Panc1 (cell line): ENCODE measurements at places on chromosomes 16 and 17.

DNA sequence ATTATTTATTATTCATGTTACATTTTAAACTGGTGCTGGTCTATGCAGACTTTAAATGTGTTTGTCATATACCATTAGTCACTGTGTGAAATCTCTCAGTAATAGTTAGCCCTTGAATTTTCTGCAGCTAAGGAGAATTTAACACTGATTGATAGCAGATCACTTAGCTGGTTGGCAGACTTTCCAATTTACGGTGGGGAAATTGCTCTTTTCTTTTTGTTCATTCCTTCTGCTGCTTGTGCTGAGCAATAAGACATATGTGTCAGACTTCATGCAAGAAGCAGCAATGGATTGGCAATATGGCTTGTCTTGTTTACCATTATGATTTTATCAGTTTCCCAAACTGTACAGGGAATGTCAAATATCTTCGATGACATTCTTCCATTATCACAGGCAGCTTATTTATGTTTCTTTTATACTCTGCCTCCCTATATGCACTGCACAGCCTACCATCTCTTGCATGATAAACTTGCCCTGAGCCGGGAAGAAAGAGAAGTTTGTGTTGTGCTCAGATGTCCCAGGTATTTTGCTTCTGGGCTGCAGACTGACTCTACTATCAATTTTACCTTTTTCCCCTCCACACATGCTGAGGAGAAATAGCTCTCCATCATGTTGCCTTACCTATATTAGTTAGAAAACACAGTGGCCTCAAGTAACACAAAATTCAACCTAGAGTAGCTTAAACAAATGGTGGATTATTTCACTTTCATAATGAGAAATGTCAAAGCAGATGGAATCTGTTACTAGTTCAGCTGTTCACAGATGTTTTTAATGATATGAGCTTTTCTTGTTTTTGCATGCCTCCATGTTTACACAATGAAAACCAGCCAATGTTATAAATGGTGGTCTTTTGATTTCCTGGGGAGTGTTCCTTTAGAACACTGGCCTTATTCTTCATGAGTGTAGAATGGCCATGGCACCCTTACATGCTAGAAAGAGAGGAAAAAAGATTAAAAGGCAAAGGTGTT is 968.1 kb upstream of the GOT2 start:
- DNase-seq, result no peak

- DNase-seq, result no peak
These were observed 831 bp downstream of the RPL13 start for GRCh38 chr16:89561142-89561883.

- DNase-seq, result no peak
These were observed 408.0 kb downstream of the SLC39A11 start for GRCh38 chr17:72684405-72685020.

GRCh38 chr16:73615071-73615940 is 567.4 kb upstream of the ZFHX3 start:
- no peak for DNase-seq

DNA sequence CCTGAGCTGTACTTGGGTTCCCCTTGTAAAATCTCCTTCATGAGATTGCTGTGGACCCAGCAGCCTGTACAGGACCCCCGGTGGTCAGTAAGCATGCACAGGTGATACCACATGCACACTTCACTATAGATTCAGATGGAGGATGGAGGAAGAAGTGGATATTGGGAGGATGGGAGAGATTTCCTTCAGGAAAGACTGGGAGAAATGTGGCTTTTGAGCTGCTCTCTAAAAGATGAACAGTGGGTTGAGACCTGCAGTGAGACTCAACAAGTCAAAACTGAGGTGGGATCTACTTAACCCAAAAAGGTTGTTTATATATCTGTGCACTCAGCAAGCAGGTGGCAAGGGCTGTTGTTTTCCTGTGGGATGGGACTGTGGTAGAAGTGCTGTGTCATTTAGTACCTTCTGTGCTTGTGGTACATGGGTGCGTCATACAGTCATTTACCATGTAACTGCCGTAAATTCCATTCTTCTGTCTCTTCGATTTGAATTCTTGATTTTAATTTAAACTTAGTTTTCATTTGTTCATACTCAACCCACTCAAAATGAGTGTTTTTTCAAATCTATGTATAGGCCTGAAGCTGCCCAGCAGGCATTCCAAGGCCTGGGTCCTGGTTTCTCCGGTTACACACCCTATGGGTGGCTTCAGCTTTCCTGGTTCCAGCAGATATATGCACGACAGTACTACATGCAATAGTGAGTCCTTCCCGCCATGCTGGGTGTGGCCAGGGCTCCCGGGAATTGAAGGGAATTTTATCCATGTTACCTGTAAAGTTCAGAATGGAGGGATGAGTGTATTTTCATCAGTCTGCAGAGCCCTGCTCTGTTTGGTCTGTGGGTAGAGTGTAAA is 6.9 kb downstream of the HERPUD1 start:
- DNase-seq, result no peak

GRCh38 chr17:732067-732901 is at the start of gene TLCD3A:
TLCD3A (plus strand) TSS chr17:732596; CDS start chr17:732648, 52 bp downstream.
- no peak for DNase-seq

DNA sequence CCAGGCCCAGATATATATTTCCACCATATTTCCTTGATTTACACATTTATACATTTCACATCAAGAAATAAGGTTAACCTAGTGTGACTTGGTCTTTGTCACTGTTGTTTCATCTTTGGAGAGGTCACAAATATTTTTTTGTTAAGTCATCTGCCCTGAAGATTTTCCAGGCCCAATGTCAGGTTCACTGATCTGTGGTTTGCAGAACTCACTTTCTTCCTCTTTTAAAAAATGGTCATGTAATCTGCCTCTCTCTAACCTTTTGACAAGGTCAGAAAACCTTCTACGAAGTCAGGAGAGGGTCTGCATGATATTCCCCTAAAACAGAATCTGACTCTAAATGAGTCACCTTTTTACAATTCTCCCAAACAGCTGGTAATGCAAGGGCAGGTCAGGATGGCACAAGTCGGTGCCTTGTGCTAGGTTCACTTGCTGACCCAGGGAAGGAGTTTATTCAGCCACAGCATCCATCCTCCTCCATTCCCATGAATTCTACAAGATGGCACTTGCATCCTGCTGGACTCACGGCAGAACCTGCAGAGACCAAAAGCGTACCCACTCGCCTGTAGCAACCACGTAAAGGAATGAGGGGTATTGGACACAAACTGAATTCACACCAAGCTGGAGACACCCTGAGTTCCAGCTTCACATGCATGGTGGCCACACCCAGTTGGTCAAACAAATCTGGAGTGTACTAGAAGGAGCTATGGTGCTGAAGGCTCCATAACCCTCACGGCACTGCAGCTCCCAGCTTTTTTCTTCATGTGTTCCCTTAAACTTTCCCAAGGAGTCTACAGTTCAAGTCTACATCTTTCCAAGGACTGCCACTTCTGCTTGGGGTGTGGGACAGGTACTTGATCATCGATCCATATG is 1.6 kb upstream of the KIAA0513 start:
- no peak for DNase-seq

DNA sequence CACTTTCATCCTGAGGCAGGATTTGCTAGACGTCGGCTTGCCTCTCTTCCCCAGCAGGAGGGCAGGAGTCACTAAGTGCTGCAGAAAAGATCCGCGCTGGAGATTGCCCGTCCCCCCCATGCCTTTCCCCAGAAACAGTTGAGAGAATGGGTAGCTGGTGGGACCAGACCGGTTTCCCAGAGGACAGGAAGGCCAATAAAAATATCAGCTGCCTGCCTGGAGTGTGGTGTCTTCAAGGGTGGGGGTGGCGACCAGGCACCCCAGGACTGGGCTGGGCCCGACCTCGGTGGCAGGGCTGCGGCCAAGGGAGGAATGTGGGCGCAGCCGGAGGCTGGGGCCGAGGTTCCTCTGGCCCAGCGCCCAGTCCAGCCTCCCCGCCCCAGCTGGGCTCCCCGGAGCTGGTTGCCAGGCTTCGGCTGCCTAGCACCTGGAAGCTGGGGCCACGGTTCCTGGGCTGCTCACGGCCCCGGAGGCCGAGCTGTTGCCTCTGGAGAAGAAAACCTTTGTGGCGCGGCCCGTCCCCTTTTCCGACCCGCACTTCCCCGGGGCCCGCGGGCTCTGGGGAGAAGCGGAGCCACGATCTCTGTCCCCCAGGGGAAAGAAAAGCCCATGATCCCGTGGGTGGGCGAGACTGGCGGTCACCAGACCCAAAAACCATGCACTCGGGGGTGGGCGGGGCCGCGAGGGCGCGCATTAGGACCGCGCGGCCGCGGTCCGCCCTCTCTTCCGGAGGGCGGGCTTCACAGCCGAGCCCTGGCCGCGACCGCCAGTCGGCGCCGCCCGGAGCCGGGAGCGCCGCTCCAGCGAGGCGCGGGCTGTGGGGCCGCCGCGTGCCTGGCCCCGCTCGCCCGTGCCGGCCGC is at the start of gene TRAF4:
TSS of gene TRAF4 (plus strand) at position 769 of the 861 bp plus-strand sequence. CDS start 102 bp downstream, outside the sequence.
- DNase-seq, result no peak

- no peak for DNase-seq
These were observed 55.4 kb upstream of the HAPSTR1 start for GRCh38 chr16:9035996-9036395.

DNA sequence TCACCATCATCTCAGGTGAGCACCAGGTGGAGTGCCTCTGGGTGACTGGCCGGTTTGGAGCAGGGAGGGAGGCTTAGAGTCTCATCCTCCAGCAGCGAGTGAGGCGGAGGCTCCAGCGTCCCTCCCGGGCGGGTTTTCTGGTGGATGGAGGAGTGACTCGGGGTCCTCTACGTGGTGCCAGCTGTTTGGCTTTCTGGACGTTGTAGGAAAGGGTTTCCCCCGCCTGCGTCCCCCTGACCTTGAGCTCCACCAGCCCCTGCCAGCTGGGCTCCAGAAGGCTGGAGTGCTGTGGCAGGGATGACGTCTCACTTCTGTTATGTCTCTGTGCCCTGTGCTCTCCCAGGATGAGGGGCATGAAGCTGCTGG is 522 bp downstream of the DNASE1 start:
- no peak for DNase-seq

- no peak for DNase-seq
These were observed 247.2 kb downstream of the XYLT1 start for GRCh38 chr16:17223576-17223975.

DNA sequence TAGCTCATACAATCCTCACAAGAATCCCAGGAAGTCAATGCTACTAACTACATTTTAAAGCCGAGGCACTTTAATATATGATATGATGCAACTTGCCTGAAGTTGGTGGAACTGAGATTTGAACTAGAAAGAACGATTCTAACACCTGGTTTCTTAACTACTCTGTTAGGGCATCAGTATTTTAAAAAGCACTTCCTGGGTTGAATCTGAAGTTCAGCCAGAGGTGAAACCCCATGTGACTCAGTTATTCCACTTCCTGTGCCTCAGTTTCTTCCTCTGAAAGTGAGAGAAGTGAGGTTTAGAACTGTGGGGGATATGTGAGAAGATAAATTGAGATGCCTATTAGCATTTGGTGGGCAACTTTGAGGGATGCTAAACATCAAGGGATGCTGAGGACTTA is 129.4 kb upstream of the ANKFN1 start:
- DNase-seq, result no peak

GRCh38 chr16:53094013-53094630 is 39.3 kb downstream of the CHD9 start:
- no peak for DNase-seq

DNA sequence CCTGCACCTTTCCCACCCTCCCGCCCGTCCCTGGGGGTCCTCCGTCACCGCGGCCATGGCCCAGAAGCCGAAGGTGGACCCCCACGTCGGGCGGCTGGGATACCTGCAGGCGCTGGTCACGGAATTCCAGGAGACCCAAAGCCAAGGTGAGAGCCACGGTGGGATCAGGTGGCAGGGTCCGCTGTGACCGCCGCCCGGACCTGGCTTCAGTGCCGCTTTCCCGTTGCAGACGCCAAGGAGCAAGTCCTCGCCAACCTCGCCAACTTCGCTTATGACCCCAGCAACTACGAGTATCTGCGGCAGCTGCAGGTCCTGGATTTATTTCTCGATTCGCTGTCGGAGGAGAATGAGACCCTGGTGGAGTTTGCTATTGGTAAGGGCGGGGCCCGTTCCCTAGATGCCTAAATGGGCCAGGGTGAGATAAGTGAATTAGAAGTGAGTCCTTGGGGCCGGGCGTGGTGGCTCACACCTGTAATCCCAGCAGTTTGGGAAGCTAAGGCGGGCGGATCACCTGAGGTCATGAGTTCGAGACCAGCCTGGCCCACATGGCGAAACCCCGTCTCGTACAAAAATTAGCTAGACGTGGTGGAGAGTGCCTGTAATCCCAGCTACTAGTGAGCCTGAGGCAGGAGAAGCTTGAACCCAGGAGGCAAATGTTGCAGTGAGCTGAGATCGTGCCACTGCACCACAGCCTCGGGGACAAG is 617 bp downstream of the ARMC7 start:
- DNase-seq, result no peak

- DNase-seq, result no peak
These were observed 3.0 kb downstream of the NUDT16L1 start for GRCh38 chr16:4696172-4696904.

DNA sequence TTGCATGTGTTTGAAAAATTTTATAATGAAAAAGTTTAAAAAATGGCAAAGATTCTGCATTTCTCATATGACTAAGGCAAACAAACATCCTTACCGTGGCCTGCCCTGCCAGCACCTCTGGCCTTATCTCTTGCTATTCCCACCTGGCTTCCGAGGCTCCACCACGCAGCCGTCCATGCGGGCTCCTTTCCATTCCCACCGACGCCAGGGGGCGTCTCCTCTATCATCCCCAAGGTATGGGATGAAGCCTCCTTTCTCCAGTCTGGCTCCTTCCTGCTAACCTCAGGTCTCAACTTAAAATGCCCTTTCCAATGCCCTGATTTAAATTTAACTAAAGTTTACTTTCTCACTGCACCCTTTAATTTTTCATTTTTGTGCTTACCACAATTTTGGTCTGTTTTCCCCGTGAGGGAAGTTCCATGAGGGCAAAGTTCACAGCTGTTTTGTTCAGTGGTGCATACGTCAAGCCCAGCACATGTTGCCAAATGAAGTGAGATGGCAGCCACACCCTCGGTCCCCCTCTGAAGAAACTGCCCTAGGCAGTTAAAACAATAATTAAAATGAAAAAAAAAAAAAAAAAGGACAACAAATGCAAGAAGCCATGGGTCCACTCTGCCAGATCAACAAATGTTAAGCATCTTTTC is 13.3 kb upstream of the SDK2 start:
- DNase-seq, result no peak

DNA sequence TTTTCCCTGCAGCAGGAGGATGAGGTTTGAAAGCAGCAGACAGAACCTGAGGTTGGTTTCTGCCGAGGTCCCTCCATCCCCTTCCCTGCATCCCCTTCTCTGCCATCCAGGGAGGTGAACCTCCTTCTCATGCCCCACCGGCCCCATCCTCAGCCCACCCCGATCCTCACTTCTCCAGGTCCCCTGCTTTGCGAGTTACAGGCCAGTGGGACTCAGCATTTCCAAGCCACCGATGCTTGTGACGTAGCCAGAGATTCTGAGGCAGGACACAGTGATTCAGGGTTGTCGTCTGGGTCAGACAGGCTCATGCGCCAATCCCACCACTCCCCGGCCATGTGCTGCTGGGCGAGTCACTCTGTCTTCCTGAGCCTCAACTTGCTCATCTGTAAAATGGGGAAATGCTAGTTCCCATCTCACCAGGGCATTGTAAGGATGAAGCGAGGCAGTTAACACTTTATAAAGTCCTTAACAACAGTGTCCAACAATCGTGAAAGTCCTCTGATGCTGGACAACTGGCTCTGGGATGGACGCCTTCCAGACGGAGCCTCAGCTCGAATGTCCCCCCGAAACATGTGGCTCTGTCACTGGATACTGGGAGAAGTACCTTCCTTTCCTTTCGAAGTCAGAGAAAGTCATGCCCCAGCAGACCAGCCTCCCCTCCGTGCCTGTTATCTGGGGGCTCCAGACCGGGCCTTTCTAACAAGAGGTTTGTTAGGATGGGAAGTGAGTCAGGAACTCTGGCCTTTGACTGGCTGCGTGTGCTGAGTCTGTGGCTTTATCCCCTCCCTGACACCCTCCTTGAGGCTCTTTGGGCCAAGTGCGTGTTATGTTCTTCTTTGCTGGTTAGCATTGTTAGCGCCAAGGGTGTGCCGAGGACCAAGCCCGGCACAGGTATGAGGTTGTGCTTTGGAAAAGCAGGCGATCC is 21.9 kb downstream of the SEC14L5 start:
- DNase-seq, result no peak
